ENCODE measurements at places on chromosomes 1 and 21.
A peak's percentile ranks its signal among the peaks of the same experiment; 100 is the strongest.

DNA sequence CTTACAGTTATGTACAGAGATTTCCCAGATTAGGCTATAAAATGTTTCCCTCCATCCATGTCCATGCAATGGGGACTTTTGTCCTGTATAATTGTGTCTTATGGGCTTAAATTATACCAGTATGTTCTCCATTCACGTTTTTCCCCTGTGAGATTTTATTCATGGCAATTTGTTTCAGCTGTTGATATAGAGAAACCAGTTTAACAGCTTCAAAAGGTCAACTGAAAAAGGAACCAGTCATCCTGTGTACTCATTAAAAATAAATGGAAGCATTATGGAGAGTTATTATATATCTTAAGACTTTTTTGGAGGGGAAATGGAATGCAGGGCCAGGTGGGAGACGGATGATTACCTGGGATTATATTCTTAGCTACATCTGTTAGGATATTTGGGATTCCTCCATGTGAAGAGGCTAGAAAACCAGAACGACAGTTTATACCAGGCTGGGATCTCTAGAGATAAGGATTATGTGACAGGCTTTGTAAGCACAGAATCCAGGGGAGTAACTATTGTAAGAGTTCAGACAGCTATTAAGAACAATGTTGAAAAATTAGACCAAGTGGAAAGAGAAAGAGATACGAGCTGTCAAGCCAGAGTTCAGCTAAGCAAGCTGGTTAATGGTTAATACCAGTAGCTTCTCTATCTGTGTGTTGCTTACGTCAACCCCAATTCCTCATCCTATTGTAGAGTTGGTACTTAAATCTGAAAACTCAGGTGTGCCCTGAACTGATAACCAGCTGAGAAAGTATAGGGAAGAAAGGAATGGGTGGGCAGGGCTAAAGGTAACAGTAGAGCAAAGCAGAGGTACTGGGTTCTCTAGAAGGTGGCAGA lies 12.4 kb upstream of the ZNF697 start:
- no peak for DNase-seq

DNA sequence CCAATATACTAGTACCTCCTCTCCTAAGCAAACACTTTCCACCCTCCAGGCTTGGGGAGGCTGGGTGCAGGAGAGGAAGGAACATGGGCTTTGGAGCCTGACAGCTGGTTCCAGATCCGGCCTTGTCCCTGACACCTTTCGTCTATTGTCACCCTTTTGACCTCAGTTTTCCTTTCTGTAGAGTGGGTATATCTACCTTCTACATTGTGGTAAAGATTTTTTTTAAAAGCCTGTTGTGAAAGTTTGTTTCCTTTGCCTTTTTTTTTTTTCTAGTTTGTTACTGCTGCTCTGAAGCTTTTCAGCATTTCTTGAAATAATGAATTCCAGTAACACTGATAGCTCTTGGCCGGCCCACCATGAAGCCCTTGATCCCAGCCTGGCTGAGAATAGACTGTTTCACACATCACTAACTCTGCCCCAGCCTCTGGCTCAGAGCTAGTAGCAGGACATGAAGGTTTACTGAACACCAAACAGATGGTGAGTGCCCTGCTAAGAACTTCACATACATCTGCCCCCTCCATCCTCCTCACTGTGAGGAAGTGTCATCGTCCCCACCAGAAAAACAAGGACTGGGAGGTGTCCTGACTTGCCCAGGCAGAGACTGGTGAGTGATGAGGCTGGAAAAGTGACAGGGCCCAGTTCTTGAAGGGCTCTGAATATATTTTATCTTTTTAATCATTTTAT lies 33.0 kb upstream of the ID3 start:
- DNase-seq, result peak; percentile 76

GRCh38 chr21:42463861-42464515 lies 32.0 kb downstream of the RSPH1 start:
- peak; percentile 10 for DNase-seq

- no peak for DNase-seq
Measured at GRCh38 chr21:43193651-43194302, 25.0 kb downstream of the CRYAA start.

DNA sequence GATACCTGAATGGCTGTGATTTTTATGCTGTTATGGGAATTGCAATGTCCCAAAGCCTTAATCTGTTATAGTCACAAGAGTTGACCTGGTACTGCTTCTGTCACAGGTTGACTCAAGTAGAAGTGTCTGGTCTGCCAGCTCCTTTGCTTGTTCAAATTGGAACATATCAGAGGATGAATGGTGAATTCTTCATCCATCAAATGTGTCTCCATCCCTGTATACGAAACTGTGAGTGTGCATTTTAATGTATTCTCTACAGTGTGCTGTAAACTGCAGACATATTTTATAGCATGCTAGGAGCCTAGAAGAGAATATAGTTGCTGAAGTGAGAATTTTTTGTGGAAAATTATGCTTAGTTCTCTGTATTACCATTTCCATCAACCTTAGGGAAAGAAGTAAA lies 608.4 kb downstream of the AMY1C start:
- no peak for DNase-seq

GRCh38 chr1:228889289-228889688 lies 154.0 kb downstream of the RHOU start:
- no peak for DNase-seq

GRCh38 chr1:226510453-226510852 lies 38.1 kb upstream of the STUM start:
- DNase-seq, result no peak

- no peak for DNase-seq
Measured at GRCh38 chr1:2322065-2322571, 69.2 kb downstream of the MORN1 start.

DNA sequence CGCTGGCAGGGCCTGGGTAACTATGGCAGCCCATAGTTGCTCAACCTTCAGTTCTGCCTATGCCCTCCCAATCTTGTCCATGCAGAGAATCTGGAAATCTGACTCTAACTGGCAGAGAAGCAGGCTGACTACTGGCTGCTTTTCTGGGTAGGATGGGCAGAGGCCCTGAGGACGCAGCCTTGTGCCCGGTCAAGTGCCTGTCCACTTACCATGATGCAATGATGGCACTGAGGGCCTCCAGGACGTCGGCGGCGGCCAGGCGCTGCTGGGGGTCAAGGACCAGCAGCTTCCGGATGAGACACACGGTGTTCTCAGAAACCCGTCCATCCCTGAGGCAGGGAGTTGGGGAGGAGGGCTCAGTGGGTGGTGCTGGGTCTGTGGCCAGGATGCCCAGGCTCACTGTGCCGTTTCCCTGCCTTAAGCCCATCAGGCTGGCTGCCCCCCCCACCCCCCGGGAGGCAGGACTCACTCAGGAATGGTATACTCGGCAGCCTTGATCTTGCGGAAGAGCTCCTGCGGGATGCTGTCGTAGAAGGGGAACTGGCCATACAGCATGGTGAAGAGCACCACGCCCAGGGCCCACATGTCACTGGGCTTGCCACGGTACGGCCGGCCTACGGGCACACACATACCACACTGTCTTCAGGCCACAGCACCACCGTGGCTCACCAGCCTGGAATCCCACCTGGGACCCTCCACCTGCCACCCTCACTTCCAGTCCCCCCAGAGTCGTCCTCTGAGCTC lies 20.4 kb upstream of the EVA1B start:
- no peak for DNase-seq

DNA sequence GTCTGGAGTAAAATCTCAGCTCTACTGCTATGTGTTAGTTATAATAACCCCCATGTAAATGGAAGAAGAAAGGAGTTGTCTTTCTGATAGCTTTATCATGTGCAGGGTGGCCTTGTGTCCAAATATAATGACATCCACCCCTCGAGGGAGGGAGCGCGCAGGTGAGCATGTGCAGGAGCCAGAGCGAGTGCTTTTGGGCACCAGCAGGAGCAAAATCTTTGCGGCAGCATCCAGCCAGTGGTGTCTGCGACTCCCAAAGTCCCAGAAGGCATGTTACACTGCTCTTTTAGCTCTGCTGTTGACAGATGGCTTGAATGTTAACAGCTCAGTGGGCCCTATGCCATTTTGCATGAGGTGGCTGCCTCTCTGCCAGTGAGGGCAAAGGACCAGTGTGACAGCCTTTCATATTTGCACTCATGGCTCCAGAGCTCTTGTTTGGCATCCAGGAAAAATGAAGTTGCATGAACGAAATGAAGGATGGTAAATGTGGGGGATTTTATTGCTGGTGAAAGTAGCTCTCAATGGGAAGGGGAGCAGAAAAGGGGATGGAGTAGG lies 146.7 kb downstream of the HMCN1 start:
- no peak for DNase-seq

DNA sequence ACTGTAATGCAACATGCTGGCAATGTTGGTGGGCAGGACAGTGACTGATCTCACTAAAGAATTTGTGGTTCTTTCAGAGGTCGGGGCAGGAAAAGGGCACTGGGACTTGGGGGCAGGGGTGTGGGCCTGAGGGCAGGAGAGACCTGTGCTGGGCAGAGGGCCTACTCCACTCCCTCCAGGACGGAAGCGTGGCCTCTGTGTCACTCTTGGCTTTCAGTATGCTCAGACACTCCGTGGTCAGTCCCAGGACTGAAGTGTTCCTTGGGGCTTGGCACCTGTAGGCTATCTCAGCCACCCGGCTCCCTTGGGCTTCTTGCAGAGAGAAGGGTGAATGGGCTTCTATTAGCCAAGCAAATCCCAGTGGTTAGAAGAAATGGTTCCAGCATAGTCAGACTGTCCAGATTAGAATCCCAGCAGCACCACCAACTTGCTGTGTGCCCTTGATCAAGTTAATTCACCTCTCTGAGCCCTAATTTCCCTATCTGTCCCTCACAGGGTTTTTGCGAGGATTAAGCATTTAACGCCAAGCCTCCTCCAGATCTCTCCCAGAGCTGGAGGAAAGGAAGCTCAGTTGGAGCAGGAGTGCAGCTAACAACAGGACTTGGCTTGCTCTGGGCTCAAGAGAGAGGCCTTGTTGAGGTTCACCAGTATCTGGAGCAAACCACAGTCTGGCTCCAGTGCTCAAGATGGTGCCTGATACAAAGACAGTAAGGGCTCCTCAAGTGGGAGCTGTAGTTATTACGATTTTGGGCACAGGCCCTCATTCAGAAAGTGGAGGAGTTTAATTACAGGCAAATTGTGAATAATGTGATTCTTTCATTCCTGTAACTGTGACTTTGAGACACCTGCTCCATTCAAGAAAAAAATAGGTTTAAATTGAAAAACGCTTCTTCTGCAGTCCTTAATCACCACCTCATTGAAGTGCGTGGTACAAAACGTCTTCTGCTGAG lies 57.7 kb upstream of the LRP8 start:
- no peak for DNase-seq

DNA sequence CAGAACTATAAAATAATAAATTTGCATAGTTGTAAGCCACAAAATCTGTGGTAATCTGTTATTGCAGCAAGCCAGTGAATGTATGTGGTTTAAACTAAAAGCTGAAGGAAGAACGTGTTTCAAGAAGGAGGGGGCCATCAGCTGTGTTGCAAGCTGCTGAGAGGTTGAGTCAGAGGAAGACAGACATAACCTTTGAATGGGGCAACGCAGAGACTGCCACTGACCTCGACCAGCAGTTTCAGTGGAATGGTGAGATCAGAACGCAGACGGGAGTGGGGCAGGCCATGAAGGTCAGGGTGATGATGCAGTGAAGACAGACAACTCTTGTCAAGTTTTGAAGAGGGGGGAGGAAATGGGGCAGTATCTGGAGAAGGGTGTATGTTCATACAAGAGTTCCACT lies 23.2 kb upstream of the QSOX1 start:
- no peak for DNase-seq

- DNase-seq, result no peak
Measured at GRCh38 chr1:214202992-214203391, 78.0 kb upstream of the SMYD2 start.

DNA sequence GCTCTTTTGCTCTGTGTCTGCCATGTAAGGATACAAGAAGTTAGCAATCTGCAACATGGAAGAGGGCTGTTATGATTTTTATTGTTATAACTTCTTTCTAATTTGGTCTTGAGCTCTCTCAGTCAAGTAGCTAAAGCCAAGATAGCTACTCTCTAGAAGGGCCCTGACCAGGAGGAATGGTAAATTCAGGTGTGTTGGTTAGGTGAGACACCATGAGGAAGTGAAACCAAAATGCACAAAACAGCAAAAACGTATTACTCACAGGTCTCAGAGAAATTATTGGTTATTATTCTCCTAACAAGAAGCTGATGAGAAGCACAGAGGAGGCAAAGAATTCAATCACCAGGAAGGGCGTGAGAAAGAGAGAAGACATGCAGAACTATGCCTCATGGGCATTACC lies 51.8 kb upstream of the INSL5 start:
- no peak for DNase-seq

DNA sequence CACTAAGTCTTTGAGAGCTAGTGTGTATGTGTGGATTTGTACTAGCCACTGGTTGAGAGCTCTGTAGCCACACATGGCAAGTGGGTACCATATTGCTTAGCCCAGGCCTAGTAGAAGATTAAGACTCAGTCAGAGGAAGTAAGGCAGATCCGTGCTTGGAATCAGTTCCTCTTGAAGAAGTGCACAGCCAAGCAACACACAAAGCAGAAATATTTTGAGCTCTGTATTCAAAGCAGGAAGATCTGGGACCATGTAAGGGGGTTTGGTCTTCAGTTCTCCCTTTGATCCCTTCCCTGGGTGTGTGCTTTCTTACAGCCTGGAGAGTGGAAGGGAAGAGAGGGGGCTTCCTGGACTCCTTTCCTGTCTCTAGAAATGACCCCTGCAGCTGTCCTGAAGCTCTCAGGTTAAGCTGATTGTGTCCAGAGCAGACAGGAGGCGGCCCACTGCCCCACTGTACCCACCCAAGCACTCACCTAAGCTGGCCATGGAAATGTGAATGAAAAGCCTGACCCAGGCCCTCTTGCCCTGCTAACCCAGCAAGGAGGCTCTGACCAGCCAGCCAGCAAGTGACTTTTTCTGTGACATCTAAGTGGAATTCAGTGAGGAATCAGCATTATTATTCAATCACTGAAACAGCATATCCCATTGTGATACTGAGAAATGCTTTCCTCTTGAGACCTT lies 3.6 kb downstream of the ETS2 start:
- no peak for DNase-seq

GRCh38 chr21:38531591-38531990 lies 33.3 kb upstream of the ERG start:
- DNase-seq, result no peak
